ENCODE measurements at places on chromosomes 5 and 9. TPM values are rescaled to one million over a fixed set of nuclear protein-coding genes. Genes with fewer than 3 reads are reported as not detected.

DNA sequence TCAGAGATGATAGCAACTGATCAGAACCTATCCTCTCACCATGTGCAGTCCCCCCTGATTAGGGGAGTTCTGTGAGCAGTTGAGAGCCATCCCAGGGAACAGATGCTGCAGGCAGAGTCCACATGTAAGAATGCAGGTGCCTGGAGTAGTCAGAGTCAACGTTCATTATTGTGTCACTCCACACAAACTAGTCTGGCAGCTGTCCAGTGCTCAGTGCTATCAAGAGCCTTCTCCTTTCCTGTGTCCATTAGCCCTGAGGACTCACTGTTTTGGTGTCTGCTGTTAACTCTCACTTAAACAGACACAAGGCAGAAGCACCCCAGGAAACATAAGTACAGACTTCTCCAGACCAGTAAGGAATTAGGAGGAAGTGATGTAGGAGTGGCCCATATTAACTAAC, 2.5 kb downstream of the SH3TC2 start:
- H3K4me3 ChIP-seq = no peak overlapping the region
- no peaks in the 10 kb centered on the region for H3K36me3 ChIP-seq
- DNase-seq = no peak
- no peaks in the 10 kb centered on the region for H3K4me1 ChIP-seq
- no peak overlapping the region for H3K27ac ChIP-seq
- peaks cover 8% of the 10 kb centered on the region for H3K27me3 ChIP-seq

DNA sequence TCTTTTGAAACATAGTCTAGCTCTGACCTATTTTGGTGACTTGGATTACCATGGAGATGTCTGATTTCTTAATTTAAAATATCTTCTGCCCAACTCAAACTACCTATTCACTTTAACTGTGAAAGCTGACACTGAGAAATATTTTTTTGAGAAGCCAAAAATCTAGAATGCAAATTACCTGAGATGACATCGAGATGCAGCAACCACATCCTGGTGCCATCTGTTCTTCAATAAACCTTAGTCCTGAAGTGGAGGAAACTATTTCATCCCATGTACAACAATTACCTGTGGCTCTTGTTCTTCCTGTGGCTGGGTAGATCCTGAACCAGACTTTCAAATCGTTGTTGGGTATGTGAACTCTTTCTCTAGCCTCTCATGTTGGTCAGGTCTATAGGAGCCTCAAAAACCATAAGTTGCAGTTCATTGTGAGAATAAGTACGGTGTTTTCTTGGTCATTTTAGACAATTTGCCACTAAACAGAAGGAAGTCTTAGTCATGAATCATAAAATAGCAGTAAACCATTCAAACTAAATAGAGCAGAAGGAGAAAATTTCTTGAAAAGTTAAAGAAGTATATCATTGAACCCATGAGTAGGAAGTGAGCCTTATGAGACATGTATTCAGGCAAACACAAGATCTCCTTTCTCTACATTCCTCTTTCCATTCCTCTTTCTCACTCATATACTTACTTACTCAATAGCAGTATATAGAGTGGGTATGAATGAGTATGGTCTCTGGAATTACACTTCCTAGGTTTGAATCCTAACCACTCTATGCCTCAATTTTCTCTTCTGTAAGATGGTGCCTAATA, 176.0 kb downstream of the HMHB1 start:
- no peaks in the 10 kb centered on the region for H3K36me3 ChIP-seq
- DNase-seq = no peak
- H3K27ac ChIP-seq = no peak overlapping the region
- H3K4me1 ChIP-seq = peaks cover 2% of the 10 kb centered on the region

Gene CBY3
- 0.63 TPM for total RNA-seq

- no peak overlapping the region for H3K4me3 ChIP-seq
- peaks cover 2% of the 10 kb centered on the region for H3K4me1 ChIP-seq
- no peaks in the 10 kb centered on the region for H3K36me3 ChIP-seq
- H3K27me3 ChIP-seq = peaks cover 8% of the 10 kb centered on the region
Observed at GRCh38 chr5:88396751-88397281, 128.2 kb upstream of the TMEM161B start.

Data from activated CD4-positive, alpha-beta T cell treated with anti-CD3 and anti-CD28 coated beads, Interleukin-2, amount 10 ng/mL, durations not matched to agents 24 days and 14 days (primary cell).